ENCODE measurements at places on chromosomes 2 and 18. TPM values are rescaled to one million over a fixed set of nuclear protein-coding genes. Genes with fewer than 3 reads are reported as not detected.

The SULT1C4 gene
- total RNA-seq = 2.2 TPM

The CHCHD5 gene
- 26.3 TPM for total RNA-seq

The DNER gene
- 2.6 TPM for total RNA-seq

The ACKR3 gene
- total RNA-seq = 19.2 TPM

The SLC11A1 gene
- total RNA-seq = 11.4 TPM

The IL18RAP gene
- 0.14 TPM for total RNA-seq
